PC-3 (cell line): ENCODE measurements at places on chromosomes 3 and 15. TPM values are rescaled to one million over a fixed set of nuclear protein-coding genes. Genes with fewer than 3 reads are reported as not detected.

DNA sequence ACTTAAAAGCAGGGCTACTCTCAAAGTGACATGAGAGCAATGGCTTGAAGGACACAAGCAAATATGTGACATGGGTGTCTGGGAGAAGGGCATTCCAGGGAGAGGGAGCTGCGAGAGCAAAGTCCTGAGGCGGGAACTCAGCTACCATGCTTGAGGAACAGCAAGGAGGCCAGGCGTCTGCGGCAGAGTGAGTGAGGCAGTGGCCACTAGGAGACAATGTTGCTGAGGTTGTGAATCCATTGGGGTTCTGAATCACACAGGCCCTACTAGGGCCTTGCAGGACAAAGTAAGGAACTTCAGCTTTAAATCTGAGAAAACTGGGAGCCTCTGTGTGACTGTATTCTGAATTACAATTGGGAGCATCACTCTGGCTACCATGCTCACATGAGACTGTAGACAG is 94.1 kb upstream of the PRICKLE2 start:
- DNase-seq = no peak

- no peak for DNase-seq
These were observed 22.9 kb upstream of the TRA2B start for GRCh38 chr3:185960522-185961288.

DNA sequence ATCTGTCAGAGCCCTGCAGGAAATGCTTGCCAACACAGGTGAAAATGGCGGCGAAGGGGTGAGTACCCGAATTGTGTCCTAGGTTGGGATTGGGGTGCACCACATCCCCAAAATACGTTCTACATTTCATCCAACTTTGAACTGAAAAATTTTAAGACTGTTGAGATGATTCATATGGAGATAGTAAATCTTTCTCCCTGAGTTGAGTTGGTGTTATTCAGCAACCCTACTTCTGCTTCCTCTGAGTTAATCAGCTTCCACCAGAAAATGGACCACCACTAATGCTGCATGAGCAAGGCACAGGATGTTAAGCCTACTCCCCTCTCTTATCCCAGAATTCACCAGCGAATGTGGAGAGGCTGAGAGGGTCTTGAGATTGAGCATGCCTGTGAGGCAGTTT is 192.9 kb downstream of the RYR3 start:
- DNase-seq = no peak

GRCh38 chr15:90866161-90866715 is 2.1 kb upstream of the FURIN start:
- no peak for DNase-seq

DNA sequence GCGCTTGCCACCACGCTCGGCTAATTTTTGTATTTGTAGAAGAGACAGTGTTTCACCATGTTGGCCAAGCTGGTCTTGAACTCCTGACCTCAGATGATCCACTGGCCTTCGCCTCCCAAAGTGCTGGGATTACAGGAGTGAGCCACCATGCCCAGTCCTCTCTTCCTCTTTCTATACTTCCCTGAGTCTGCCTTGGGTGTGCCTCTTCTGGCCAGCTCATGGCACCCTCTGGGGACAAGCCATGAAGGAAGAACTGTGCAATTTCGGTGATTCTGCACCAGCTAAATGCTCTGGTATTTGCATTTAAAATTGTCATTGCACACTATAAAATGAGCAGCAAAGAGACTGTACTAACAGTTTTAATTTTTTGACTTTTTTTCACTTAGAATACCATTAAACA is 66.6 kb downstream of the IL20RB start:
- DNase-seq = no peak

GRCh38 chr15:62404194-62404985 is 239.3 kb upstream of the C2CD4B start:
- no peak for DNase-seq

Gene GOLGA6D
- not detected in 2 replicates for total RNA-seq
